Thymus (tissue), 14 donors: ENCODE measurements at places on chromosomes 4 and X.
A peak's percentile ranks its signal among the peaks of the same experiment; 100 is the strongest.

- DNase-seq: no peak
Measured at GRCh38 chrX:64151911-64152310, 53.6 kb downstream of the AMER1 start.

- no peak for DNase-seq
Measured at GRCh38 chr4:24813732-24814131, 18.4 kb downstream of the SOD3 start.

DNA sequence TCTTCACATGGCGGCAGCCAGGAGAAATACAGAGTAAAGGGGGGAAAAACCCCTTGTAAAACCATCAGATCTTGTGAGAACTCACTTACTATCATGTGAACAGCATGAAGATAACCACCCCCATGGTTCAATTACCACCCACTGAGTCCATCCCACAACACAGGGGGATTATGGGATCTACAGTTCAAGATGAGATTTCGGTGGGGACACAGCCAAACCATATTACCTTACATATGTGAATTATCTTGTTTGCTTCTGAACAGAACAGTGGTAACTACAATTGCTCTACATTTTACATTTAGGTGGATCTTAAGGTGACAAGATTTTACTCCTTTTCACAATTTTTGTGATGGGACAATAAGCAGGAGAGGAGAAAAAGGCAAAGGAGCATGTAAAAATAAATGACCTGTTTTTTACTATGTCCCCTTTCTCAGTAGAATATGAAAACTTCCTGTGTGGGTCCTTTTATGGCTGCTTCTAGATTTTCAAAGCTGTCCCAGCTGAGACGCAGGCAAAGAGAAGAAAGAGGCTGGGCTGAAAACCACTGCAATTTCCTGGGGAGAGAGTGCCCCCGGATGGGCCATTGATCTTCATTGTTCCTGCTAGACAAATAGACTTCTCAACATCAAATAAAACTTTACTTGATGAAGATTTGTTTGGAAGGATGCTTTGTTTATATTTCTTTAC, 45.9 kb upstream of the PGM2 start:
- DNase-seq: peak; percentile 84

DNA sequence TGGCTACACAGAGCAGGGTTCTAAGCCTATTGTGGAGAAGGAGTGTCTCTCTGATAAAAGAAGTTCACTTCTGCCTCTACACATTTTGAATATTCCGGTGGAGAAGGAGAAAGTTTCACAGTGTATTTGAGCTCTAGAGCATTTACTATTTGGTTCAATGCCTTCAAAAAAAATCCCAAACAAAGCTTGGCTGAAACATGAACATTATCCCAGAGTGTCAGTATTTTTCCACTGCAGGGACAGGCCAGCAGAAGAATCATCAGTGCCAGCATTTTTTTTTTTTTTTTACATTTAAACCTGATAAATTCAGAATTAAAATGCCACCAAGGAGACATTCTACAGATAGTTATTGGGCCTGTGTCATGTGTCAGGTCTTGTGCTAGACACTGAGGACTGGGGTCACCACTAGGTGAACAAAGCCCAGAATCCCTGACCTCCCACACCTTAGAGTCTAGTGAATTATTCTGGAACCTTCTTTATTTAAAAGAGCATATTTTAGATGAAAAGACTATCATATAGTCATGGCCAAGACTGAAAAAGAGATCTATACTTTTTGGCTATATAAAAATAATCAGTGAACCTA, 48.0 kb upstream of the NAP1L5 start:
- no peak for DNase-seq

DNA sequence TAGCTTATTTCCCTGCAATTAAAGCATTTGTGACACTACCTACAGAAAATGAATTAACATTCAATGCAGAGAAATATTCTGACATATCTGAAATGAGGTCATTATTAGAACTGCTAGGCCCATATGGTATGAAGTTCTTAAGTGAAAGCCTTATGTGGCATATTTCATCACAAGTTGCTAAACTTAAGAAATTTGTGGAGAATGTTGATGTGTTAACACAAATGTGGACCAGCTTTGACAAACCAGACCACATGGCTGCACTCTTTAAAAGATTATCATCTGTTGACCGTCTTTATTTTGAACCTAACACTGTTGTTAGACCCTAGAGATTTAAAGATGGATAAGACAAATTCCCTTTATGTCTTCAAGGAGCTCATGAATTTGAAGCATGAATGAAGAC, 1024.1 kb downstream of the RPA4 start:
- DNase-seq: no peak

- no peak for DNase-seq
Measured at GRCh38 chrX:119475389-119476101, 7.3 kb downstream of the SLC25A5 start.

GRCh38 chr4:151099976-151100417, 569 bp downstream of the RPS3A start:
- no peak for DNase-seq

DNA sequence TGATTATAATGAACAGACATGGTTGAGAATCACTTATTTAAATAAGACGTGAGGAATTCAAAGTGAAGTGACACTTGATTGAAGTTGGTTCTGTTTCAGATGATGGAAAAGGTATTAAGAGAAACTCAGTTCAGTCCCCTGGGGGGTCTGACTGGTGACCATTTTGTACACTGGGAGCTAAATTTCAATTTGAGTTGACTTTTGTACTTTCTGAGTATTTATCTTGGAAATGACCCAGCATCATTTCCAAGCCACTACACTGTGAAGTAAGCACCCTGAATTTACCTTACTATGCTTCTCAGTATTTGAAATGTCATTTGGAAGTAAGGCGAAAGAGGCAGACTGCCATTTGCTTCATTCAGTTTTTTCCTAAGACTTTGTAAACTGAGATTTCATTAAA, 73.4 kb downstream of the CNOT6L start:
- no peak for DNase-seq

DNA sequence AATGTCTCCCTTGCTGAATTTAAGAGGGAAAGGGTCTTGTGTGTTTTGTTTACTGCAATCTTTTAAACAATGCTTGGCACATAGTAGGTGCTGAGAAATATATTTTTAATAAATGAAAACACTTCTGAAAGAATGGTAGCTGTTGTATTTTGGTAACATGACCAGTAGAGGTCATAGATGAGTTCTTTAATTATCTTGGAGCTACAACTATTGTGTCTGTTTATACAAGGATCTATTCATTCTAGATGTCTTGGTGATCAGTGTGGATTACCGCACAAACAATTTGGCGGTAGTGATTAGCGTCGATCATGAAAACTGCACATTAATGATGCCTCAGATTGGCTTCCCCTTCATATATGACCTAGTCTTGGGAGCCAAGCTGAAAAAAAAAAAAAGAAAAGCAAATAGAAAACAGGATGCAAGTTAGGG, 21.4 kb upstream of the SCRG1 start:
- no peak for DNase-seq

DNA sequence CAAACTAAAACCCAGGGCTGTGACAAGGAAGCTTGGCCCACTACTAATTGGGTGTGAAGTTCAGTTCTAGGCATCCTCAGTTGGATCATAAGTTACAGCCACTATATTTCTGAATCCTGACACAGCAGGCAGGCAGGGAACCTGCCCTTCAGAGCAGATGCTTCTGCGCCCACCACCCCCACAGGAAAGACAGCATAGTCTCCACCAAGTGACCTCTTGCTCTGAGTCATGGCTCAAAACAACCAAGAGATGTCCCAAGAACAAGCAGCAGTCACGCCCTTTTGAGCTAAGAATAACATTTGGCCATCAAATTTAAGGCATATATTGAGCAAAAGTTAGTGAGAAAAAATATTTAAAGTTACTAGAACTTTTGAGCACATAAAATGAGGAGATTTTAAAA, 170.7 kb upstream of the SMARCAD1 start:
- no peak for DNase-seq

GRCh38 chr4:120400441-120400840, 333.8 kb upstream of the MAD2L1 start:
- no peak for DNase-seq

DNA sequence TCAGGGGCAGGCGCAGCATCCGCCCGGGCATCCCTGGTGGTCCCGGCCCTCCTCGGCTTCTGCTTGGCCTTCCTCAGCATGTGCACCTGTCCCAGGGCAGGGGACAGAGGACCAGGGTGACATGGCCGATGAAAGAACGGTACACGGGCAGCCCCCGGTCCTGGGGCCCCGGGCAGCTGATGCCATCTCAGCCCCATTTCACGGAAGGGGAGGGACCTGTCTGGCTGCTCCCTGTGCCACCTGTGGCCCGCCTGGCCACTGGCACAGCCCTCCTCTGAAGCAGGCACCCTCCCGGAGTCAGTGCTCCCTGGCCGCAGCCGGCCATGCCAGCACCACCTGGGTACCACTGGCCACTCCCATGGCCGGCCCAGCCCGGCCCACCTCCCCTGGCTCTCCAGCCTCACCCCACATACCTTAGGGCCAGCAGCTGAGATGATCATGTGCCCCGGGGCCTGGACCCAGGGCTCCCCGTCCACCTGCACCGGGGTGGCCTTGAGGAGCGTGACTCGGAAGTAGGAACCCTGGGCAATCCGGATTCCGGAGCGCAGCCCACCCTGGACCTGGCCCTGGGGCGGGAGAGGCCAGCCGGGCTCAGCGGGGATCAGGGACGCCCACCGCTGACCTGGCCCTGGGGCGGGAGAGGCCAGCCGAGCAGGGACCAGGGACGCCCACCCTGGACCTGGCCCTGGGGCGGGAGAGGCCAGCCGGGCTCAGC, 12.6 kb downstream of the DGKQ start:
- no peak for DNase-seq

DNA sequence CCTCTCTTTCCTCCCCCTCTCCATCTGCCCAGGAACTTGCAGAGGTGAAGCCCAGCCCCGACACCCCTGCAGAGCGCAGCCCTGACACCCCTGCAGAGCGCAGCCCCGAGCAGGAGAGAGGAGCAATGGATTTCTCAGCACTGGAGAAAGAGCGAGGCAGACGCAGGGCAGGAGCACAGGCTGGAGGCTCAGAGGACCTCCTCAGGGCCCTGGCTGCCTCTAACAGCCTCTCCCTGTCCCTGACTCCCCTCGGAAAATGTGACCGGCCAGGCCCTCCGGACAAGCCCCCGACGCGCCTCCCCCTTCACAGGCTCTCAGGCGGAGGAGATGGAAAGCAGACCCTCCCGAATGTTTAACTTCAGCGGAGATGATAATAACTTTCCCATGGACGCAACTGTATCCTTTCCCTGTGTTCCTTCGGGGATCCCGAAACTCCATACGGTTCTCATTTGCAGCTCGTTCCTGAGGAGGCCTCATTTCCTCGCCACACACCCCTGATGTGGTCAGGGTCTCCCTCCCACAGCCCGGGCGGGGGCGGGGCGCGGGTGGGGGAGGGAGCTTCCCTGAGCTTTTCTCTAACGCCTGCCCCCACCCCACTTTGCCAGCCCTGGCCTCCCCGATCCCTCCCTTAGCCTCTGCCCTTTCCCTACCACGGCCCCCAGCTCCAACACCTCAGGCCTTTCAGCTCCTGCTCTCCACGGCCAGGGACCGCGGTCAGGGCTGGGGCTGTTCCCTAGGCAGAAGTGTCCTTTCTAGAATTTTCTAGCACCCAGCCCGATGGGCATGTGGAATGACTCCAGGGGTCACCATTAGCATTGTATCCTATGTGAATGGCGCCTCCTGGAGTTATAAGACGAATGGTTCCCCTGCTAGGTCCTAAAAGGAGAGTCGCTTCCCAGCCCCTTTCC, 201.1 kb upstream of the BCOR start:
- DNase-seq: no peak
